ENCODE measurements at places on chromosomes 6 and 20.

GRCh38 chr6:124022641-124023040 lies 219.0 kb downstream of the NKAIN2 start:
- no peak for DNase-seq

GRCh38 chr6:169520104-169520503 lies 181.7 kb downstream of the WDR27 start:
- no peak for DNase-seq

DNA sequence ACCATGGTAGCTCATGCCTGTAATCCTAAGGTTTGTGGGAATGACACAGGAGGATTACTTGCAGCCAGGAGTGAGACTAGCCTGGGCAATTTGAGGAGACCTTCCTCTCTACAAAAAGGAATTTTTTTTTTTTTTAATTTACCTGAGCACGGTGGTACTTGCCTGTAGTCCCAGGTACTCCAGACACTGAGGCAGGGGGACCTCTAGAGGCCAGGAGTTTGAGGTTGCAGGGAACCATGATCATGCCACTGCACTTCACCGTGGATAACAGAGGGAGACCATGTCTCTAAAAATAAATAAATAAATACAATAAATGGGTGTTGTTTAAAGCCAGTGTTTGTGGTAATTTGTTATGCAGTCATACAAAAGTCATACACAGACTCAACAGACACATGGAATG lies 2.4 kb upstream of the HLA-F start:
- DNase-seq: no peak

DNA sequence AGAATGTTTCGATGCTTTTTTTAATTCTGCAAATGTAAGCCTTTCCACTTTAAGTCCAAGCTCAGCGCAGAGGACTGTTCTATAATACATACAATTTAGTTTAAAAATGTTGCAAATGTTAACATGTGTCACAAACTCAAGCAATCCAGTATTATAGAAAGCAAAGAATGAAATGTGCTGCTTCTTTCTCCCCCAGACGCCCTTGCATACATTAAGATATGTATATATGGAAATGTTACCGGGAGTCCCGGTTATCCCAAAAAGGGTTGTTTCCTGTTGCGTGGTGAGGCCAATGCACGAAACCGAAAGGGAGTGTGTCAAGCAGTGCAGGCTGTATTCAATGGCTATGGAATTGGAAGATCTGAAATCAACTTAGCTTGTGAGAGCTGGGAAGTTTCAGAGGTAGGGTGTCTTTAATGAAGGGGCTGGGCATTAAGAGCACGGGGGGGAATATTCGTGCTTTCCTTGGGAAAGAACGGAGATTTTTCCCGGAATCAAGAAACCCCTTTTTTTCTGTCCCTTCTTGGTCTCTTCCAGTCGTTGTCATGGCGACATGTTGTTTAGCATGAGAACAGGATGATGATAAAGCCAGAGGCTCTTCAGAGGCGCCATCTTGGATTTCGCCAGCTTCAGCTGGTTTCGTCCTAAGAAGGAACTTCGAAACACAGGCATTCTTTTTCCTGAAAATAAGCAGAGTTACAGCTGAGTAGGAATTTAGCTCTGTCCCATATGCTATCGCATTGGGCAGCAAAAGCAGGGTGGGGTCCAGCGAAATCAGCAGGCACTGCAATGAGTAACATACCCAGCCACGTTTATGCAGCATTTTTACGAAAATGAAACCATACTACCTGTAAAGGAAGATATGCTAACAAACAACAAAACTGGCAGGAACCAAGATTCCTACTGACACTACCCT lies 10.1 kb upstream of the NQO2 start:
- DNase-seq: peak; percentile 97

- DNase-seq: no peak
These were observed 6.6 kb downstream of the TRAM2 start for GRCh38 chr6:52570291-52570700.

- DNase-seq: no peak
These were observed 29.9 kb upstream of the BACH2 start for GRCh38 chr6:90326404-90327057.

GRCh38 chr20:46130534-46130933 lies 12.4 kb downstream of the CD40 start:
- no peak for DNase-seq

DNA sequence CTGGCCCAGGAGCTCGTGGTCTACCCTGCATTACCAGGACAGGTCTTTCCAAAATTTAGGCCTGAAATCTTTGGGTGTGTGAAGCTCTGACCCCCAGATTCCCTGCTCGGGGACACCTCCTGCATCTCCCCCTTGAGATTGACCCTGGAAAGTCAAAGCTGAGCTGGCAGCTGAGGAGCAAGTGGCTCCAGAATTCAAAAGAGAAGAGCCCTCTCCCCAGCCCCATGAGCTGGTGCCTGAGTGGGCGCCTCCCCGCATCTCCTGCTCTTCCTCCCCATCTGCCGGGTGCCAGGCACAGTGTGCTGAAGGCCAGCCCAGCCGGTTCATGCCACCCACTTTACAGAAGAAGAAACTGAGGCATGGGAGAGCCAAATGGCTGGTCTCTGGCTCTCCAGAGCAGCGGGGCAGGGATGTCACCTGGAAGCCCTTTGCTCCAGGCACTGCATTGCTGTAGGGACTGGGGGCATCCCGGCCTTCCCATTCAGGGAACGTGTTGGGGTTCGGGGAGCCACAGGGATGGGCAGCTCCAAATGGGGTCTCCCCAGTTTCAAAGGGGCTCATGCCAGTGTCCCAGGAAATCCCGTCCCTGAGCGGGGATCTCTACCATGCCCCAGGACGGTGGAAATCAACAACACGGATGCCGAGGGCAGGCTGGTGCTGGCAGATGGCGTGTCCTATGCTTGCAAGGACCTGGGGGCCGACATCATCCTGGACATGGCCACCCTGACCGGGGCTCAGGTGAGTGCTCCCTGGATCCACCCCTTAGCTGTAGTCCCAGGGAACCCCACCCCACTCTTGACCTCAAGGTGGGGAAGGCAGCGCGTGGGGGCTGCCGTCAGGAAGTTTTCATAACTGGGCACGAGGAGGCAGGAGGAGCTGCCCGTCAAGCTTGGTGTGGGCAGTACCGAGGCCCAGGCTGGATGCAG lies 20.5 kb downstream of the NPEPL1 start:
- DNase-seq: no peak

GRCh38 chr20:828987-829386 lies 4.5 kb upstream of the FAM110A start:
- peak; percentile 50 for DNase-seq

DNA sequence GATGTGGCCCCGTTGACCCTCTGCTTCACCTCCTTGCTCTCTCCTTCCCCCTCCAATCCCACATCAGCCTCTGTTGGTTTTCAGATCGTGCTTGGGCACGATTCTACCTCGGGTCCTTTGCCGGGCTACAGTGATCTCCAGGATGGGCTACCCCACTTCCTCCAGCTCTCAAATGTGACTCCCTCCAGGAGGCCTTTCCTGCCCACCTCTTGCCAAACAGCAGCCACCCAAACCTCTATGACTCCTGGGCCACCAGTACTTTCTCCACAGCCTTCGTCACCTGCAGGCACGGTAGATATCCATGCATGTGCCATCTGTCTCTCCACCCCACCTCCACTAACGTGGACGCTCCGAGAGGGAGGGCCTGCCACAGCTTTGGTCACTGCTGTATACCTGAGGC lies 55.9 kb upstream of the NXT1 start:
- no peak for DNase-seq

DNA sequence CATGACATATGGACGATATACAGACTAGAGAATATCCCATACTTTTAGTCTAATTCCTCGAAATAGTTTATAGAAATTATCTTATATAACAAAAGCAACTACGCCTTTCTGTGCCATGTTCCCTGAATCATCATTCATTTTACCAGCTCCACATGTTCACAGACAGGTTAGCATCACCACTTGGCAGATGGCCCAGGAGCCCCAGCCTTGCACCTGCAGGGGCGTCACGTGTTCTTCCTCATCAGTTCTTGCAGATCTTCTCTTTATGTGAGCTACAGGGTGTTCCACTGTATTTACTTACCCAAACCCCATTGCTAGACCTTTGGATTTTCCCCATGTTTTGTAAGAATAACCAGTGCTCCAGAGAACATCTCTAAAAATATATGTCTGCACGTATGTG lies 12.6 kb upstream of the BNIP5 start:
- peak; percentile 83 for DNase-seq

DNA sequence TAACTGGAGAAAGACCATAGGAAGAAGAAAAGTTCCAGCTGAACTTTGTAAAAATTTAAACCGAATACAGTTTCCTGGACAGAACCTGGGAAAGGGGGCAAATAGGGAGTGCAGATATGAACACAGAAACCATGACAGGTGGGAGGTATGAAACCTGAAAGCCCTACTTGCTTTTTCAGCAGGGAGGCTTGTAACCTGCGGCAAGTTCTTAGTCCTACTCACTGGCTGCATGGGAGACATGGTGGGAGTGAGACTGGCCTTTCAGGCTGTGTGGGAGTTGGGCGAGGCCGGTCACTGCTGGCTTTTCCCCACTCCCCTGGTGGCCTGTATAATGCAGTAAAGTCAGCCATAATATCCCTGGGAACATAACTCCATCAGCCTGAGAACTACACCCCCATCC lies 54.2 kb downstream of the ROS1 start:
- DNase-seq: no peak

GRCh38 chr6:24775520-24776058 lies 852 bp downstream of the GMNN start:
- DNase-seq: peak; percentile 54

- DNase-seq: peak; percentile 94
These were observed 11.8 kb downstream of the CPNE5 start for GRCh38 chr6:36827261-36828079.

- no peak for DNase-seq
These were observed 5.7 kb upstream of the CTNNBL1 start for GRCh38 chr20:37688093-37688492.

- DNase-seq: no peak
These were observed 293.9 kb upstream of the DEFB115 start for GRCh38 chr20:30963591-30963990.

- DNase-seq: no peak
These were observed 62.5 kb downstream of the GJA1 start for GRCh38 chr6:121497970-121498375.

DNA sequence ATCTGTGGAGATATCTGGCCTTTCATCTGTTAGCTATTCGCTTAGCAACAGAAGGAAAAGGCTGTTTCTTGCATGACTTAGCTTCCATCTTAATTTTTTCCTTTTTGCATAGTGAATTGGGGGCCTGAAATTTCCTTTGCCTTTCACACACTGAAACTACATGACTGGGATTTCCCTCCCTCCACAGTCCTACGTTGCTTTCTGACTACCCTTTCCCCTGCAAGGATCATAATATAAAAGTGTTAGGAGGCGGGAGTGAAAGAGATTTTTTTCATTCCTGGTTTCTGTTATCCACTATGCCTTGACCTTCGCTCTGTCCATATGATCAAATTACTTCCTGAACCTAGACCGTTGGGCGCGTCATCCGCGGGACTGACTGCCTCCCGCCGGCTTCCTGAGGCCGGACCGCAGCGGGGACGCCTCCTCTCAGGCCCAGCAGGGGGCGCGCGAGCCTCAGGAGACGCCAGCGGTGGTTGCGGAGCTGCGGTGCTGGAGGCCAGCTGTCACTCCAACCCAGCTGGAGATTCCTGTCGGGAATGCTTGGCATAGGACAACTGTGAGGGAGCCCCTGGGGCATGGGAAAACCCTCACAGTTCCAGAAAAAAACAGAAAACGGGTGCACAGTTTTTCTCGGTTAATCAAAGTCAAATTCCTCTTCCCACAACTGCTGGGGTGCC lies 55.6 kb downstream of the MEP1A start:
- peak; percentile 66 for DNase-seq

DNA sequence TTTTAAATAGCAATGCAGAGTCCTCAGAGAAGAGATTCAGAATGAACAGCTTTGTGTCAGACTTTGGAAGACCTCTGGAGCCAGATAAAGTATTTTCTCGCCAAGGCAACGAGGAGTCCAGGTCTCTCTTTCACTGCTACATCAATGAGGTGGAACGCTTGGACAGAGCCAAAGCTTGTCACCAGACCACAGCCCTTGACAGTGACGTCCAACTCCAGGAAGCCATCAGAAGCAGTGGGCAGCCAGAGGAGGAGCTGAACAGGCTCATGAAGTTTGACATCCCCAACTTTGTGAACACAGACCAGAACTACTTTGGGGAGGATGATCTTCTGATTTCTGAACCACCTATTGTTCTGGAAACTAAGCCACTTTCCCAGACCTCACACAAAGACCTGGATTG lies 55.5 kb downstream of the MRAP2 start:
- DNase-seq: no peak

DNA sequence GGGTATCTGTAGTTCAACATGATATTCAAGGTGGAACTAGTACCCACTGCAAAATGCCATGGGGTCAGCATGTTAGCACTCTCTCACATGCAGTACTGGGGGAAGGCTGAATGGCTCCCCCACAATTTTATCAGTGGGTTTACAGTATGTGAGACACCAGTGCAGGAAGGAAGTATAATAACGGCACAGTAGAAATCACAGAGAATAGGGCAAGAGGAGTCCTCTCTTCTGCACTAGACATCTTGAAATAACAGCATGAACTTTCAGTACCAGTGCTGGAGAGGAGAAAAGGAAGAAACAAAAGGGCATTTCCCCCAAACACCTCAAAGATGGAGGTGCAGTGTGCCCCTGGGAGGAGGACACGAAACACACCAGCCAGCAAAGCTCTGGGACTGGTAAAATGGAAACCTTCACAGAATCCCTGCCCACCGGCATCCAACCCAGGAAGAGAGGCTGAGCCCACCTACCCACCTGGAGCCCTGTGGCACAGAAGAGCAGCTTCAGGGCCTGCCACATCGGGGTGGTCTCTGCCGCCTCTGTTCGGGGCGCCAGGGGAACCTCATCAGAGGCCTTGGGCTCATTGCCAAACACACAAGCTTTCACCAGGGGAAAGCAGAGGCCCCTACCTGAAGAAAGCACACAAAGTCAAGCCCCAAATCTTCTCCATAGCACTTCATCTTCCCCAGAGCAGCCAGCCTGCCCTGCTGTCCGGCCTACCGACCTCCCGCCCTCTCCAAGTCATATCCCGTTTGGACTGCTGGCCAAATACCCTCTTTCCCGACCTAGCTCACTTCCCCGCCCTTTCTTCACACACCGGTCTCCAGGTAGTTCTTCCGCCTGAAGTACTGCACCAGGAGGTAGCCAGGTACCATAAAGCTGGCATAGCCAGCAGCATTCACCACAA lies 1.2 kb downstream of the SLC35B2 start:
- DNase-seq: peak; percentile 50

DNA sequence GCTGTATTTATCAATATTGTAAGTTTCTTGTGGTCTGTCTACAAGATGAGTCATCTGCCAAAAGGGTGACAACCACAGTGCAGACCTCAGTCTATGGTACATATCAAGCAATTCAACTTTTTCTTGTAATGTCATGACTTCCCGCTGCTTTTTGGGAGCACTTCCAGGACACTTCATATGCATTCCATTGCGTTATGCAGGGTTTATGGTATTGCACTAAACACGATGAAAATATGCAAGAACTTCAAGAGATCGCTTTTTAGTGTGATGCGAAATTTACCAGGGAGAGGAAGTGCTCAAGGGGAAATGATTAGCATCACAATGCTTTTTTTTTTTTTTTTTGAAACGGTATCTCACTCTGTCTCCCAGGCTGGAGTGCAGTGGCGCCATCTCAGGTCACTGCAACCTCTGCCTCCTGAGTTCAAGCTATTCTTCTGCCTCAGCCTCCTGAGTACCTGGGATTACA lies 166.5 kb downstream of the TFAP2A start:
- no peak for DNase-seq

GRCh38 chr6:154167126-154167525 lies 128.1 kb downstream of the OPRM1 start:
- DNase-seq: no peak

GRCh38 chr20:8946036-8946940 lies 122.6 kb upstream of the PLCB4 start:
- DNase-seq: no peak

GRCh38 chr6:56891754-56892153 lies 63.2 kb upstream of the BEND6 start:
- no peak for DNase-seq

Measured in common myeloid progenitor, CD34-positive (primary cell).